ENCODE measurements at places on chromosomes 3 and 15.

- DNase-seq = no peak
These were observed 393.1 kb downstream of the PLOD2 start for GRCh38 chr3:145767909-145768308.

DNA sequence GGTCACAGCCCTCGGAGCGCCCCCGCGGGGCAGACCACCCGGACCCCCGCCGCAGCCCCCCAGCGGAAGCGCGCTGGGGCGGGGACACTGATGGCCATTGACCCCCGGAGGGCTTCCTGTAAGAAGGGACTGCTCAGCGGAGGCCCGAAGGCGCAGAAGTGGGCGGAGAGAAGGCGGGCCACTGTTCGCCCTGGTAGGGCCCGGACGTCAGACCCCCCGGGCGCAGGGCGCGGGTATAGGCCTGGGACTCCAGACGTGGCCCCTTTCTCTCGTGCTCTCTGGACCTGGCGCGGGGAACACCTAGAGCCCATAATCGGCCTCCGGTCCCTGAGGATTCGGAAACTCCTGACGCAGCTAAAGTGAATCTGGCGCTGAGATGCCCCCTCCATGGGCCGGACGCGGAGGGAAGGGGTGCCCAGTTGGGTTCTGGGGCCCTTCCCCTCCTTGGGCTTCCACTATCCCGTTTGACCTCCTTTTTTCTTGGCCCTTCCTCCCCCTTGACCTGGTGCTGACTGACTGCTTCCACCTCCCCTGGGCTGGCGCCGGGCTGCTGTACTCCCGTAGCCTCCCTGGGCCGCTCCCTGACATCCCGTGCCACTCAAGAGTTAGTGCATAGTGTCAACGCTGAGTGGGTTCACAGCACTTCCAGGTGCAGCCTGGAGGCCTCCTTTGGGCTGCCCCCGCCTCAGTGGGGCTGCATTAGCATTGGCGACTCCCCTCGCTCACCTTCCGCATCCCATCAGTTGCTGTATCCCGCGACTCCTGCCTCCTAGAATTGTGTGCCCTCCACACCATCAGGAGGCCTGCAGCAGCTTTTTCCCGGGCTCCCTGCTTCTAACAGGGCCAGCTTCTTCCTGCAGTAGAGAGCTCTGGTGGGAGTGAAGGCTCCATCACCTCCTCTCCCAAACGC lies 694 bp downstream of the ABTB1 start:
- DNase-seq = peak; percentile 92

DNA sequence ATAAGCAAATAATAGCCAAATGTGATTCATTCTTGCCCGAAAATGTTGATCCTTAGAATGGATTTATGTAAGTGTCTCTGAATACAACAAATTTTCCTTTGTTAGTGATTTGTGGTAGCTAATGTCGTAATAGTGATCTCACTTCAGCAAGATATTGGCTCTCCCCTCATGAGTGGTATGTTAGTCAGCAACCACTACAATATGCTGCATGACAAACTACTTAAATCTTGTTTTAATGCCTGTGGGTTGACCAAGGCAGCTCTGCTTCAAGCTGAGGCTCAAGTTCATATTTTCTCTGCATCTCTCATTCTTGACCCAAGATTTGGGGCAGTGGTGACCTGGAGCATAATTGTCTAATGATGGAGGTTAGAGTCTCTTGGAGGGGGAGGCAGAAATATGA lies 49.8 kb upstream of the GALNT15 start:
- no peak for DNase-seq

- no peak for DNase-seq
These were observed 425 bp downstream of the ANPEP start for GRCh38 chr15:89814112-89814742.

DNA sequence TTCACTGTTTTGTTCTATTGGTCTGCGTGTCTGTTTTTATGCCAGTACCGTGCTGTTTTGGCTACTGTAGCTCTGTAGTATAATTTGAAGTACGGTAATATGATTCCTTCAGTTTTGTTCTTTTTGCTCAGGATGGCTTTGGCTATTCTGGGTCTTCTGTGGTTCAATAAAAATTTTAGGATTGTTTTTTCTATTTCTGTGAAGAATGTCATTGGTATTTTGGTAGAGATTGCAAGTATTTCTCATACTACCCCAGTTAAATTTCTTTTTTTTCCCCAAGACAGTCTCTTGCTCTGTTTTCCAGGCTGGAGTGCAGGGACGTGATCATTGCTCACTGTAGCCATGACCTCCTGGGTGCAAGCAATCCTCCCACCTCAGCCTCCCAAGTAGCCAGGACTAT lies 53.4 kb downstream of the STARD9 start:
- no peak for DNase-seq

DNA sequence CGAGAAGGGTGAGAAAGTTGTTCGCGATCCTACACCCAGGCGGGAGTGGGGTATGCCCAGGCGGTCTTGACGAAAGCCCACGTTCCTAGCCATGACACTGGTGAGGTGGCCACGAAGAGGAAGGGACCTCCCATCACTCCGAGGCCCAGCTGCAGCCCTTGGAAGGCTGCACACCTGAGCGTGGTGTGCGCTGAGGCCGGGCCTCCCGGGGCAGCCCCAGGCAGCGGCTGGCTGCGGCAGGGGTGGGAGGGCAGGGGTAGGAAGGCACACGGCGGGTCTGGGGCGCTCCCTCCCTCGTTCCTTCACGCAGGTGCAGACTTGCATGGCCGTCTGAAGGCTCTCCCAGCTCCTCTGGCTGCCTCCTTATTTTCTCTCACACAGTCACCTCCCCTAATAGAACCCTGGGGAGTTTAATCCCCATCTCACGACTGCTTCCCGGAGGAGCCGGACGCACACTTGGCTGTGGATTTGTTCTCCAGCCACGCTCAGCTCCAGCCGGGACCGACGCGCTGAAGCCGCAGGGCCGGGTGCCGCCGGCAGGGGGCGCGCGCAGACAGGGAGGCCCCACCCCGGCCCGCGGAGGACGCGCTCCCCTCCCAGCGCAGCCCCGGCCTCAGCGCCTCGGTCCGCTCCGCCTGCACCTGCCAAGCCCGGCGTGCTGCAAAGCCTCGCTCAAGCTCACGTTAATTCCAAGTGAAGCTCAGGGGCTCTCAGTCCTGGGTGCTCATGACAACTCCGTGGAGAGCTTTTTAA lies 37.8 kb upstream of the MUC4 start:
- DNase-seq = no peak

GRCh38 chr15:61659566-61660190 lies 400.6 kb downstream of the VPS13C start:
- no peak for DNase-seq

DNA sequence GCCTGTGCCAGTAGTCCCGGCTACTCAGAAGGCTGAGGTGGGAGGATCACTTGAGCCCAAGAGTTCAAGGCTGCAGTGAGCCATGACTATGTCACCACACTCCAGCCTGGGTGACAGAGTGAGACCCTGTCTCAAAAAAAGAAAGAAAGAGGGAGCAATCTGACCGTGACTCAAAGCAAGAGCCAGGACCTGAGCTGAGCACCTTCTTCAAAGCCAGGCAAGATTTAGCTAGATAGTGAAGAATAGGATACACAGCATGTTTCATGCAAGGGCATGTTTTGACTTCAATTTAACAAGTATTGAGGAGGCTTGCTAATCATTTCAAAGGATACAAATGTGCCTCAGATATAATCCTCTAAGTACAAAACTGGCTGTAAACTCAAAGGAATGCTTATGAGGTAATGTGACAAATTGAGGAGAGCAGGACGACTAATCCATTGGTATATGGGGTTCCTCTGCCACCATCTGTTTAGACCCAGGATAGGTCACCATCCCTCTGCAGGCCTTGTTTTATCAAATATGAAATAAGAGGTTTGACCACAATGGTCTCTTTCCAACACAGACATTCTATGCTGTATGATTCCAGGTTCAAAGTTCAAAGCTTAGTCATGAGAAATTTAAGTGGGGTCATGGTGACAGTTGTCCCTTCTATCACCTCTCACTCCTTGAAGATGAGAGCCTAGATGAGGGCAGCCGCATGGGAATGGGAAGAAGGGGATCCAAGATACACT lies 33.2 kb downstream of the RAB27A start:
- DNase-seq = no peak

- no peak for DNase-seq
These were observed 61.8 kb downstream of the SLC9A9 start for GRCh38 chr3:143786219-143787191.

- no peak for DNase-seq
These were observed 150.5 kb downstream of the MAGI1 start for GRCh38 chr3:65888196-65888595.

DNA sequence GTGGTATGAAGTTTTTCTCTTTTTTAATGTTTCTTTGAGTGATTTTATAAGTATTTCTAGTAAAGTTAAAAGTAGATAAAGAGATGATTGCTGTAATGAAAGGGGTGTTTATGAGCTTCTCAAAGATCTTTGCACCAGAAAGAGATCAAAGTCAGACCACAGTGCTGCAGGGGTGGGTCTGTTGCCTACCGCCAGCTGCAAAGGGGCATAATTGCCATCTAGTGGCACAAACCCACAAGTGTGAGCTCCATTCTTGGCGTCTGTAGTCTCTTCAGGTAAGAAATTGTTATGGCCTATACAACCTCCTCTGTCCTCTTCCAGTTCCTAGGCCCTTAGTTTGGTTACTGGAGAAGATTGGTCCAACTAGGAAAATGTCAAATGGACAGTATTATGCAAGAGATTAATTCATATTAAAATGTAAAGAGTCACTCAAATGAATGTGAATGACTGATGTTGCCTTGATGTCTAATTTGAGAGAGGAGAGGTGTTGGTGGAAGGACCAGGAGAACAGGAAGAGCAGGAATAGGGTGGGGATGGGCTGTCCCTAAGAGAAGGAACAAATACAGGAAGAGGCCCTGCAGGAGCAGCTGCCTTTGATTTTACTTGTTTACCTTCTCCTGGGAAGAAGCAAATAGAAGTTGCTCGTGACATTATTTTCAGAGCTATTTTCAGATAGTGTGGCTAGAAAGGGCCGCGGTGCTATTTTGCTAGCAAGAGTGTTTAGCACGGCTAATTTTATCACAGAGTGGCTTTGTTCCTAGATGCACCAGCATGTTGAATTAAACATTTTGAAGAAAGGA lies 53.0 kb upstream of the GSK3B start:
- DNase-seq = peak; percentile 44

- no peak for DNase-seq
These were observed 206.4 kb upstream of the P2RY1 start for GRCh38 chr3:152628496-152628895.
